ENCODE measurements at places on chromosomes 1 and 21.

DNA sequence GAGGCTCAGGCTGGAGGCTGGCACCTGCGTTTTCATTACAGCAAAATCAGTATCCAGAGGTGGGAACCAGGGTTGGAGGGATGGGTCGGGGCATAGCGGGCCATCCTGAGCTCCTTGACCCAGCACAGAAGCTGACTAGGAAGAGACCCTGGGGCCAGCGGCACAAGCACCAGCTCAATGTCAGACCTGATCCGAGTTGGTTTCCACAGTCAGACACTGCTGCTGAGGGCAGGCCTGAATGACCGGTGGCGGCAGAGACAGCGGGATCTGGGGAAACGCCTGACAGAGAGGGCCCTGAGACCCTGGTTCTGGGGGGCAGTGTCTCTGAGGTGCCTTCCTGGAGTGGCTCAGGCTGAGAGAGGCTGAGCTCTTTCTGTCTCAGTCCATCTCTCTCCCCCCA, 162.0 kb upstream of the C1orf174 start:
- no peak for DNase-seq

DNA sequence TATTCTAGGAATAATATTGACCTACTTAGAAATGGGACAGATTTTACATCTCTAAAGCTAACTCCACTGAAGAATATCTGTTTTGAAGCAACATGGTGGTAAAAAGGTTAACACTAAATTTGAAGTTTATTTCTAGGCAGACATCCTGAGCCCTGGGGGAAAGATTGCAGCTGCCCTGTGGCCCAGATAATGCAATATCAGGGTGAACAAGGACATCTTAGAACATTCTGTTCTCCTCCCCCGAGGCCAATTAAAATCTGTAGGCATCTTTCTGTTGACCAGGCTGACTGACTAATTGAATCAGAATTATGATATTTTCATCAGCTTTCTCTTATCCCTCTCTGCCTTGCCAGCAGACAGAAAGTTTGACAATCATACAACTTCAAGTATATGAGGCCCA, 149.8 kb upstream of the DUSP10 start:
- DNase-seq, result no peak

DNA sequence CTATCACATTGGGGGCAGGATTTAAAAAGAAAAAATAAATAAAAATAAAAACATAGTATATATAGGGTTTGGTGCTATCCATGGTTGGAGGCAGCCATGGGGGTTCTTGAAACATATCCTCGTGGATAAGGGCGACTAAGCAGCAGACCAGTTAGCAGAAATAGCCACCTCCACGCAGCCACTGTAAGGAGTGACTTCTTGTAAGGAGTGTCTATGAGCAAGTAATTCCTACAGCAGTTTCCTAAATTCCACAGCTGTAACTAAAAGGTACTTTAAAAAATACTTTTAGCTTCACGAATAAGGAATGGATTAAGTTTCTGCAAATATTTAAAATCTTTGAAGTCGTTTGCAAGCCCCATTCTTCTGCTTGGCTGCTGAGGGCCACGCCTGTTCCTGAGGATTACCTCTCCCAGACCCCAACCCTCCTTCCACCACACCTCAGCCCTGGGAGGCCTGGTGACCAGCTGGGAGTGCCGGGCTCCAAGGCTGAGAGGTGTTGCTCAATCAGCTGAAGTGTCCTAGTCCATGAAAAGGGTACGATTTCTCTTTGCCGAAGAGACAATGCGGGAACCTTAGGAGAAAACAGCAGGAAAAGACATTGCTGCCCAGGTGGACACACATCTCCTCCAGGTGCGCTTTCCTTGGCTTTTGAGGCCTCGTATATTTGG, 115.3 kb downstream of the ADSS2 start:
- no peak for DNase-seq

DNA sequence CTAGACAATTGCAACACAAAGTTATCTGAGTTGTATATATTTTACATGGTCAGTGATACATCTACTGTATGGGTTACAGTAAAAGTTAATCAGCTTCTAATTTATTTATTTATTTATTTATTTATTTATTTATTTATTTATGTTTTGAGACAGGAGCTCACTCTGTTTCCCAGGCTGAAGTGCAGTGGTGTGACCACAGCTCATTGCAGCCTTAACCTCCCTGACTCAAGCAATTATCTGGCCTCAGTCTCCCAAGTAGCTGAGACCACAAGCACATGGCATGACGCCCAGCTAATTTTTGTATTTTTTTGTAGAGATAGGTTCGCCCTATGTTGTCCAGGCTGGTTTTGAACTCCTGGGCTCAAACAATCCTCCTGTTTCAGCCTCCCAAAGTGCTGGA, 241.6 kb downstream of the PTPRC start:
- no peak for DNase-seq

DNA sequence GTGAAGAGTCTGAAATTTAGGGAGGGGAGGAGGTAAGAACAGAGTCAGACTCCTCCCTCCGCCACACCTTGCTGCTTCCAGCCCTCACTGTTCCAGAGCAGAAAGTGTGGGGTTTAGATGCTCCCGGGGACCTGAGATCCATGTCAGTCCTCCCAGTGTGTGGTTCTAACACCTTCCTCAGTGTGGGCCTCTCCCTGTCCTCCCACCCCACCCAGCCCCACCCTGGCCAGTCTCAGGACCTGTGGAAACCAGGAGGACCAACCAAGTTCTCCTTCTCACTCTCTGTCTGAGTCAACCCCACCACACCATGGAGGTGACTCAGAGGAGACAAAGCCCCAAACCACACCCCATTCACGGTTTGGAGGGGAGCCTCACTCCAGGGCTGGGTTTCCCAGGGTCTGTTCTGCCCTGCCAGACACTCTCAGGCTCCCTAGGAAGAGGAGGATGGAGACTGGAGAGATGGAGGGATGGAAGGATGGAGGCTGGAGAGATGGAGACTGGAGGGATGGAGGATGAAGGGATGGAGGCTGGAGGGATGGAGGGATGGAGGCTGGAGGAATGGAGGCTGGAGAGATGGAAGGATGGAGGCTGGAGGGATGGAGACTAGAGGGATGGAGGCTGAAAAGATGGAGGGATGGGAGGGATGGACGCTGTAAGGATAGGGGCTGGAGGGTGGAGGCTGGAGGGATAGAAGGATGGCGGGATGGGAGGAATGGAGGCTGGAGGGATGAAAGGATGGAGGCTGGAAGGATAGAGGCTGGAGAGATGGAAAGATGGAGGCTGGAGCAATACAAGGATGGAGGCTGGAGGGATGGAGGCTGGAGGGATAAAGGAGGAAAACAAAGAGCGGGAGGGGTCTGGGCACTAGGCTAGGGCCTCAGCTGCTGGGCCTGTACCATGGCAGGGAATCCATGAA, 100.9 kb upstream of the RUNX3 start:
- DNase-seq, result no peak

Data from NCI-H82 (cell line).